ENCODE measurements at places on chromosomes 7 and 10. TPM values are rescaled to one million over a fixed set of nuclear protein-coding genes. Genes with fewer than 3 reads are reported as not detected.

NPTX2 gene
- not detected for total RNA-seq

PDE6C gene
- total RNA-seq = not detected

TBXAS1 gene
- total RNA-seq = 3.9 TPM

DNA sequence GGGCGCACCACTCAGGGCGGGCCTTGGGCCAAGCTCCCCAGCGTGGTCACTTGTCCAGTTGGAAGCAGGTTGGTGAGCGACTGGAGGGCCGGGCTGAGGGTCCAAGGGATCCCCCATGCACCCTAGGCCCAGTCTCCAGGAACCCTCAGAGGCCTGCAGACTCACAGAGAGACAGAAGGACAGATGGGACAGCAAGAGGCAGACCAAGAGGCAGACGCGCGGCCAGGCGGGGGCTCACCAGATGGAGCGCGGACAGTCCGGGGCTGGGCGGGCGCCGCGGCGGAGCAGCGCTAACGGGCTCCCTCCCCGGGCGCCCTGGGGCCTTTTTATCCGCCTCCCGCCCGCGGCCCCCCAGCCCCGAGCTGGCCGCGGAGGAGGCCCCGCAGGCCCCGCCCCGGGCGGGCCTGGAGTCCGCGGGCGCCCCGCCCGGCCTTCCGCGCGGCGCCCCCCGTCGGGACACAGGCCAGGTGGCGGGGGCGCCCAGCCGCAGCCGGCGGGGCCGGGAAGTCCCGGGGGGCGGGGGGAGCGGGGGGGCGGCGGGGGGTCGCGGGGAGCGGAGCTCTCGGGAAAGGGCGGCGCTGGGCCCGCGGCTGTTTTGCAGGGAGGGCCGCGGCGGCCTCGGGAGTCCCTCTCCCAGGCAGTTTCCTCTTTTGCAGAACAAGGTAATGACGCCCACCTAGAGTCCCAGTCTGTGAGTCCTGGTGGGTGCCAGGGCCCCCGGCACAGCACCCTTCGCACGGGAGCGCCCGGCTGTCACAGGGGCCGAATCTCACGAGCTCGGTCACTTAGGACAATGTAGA, at the start of gene LOXL4:
Gene LOXL4, minus strand, starts transcription at position 301 of the 800 bp plus-strand sequence. CDS start 5,175 bp downstream, outside the sequence.
- no peak within 1 kb of the TSS for H3K27ac ChIP-seq
- H3K4me1 ChIP-seq = no peaks in the 10 kb centered on the region
- H3K27me3 ChIP-seq = peaks cover 39% of the 10 kb centered on the region
- no peak for DNase-seq
- no peaks in the 10 kb centered on the region for H3K36me3 ChIP-seq

DNA sequence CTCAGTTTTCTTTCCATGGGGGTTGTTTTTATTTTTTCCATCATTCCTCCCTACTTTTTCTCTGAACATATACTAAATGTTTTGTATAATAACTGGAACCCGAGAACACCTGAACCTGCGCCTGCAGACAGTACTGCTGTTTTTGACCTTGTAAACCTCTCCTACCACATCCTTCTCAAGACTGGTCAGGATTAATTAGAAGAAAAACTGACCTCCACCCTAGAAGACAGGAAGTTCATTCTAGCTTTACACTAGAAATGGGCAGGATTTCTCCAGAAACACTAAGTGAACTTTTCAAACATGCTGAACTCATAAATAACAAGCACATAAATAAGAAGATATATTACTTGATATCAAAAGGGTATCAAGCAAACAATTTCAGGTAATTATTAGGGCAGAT, 751 bp upstream of the HYCC1 start:
- H3K27ac ChIP-seq = peak overlapping the region; percentile 87
- no peaks in the 10 kb centered on the region for H3K27me3 ChIP-seq
- no peak overlapping the region for H3K4me3 ChIP-seq
- peaks cover 17% of the 10 kb centered on the region for H3K36me3 ChIP-seq
